T-helper 17 cell (primary cell): ENCODE measurements at places on chromosomes 12 and 14.

GRCh38 chr12:123064366-123064765 is 83.9 kb downstream of the ARL6IP4 start:
- no peak for DNase-seq

GRCh38 chr12:56029666-56030293 is 8.9 kb downstream of the IKZF4 start:
- DNase-seq = no peak

DNA sequence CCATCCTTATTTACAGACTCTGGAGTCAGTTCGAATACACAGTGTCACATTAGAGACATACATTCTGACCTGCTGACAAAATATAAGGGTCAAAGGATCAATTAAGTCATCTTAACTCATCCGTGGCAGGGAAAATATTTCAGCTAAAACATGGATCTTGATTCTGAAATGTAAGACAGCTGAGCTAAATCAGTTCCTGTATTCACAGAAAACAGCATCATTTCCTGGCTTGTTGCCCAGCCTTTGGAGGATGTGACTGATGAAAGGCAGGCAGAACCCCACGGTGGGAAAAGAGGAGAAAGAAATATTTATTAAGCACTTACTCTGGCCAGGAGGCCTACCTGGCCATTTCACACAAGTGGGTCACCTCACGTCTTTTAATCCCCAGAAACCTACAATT is 101.9 kb downstream of the GAS2L3 start:
- no peak for DNase-seq

GRCh38 chr12:4272424-4273272 is 914 bp upstream of the CCND2 start:
- DNase-seq = peak; percentile 66

GRCh38 chr14:56975521-56975920 is 165.2 kb upstream of the OTX2 start:
- DNase-seq = no peak

GRCh38 chr12:21507849-21508248 is 6.3 kb downstream of the GOLT1B start:
- no peak for DNase-seq

- no peak for DNase-seq
Measured at GRCh38 chr12:5503774-5504173, 71.9 kb downstream of the NTF3 start.
